ENCODE measurements at places on chromosomes 7 and 10.

DNA sequence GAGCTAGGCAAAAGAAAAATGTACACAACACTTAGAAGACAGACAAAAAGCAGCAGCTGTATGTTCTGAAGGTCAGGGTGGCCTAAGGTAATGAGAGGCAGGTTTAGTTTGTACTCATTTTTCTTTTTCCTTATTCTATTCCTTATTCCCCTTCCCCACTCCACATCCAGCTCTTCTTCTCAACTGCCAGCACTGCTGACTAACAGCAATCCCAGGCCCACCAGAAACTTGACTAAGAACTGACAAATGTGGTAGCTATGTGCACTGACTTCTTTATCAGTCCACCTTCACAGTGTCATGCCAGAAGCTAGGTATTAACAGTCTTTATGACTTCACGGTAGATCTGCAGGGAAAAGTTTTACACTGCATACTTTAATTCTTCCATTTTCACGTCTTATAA lies 6.1 kb downstream of the COPG2 start:
- no peak for DNase-seq

DNA sequence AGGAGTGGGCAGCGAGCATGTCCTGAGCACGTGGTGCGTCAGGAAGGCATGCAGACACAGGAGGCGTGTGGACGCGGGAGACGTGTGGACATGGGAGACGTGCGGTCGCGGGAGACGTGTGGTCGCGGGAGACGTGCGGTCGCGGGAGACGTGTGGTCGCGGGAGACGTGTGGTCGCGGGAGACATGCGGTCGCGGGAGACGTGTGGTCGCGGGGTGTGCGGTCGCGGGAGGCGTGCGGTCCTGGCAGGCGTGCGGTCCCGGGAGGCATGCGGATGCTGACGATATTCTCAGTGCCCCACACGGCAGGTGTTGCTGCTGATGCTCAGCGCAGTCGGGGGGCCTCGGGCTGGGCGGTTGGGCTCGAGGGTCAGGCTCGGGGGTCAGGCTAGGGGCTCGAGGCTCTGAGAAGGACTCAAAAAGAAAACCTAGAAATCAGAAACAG lies 94.2 kb downstream of the NKX6-2 start:
- DNase-seq: no peak

- DNase-seq: no peak
Measured at GRCh38 chr10:93680412-93681047, 21.9 kb downstream of the FRA10AC1 start.

GRCh38 chr10:24821986-24822385 lies 98.3 kb upstream of the ARHGAP21 start:
- no peak for DNase-seq

DNA sequence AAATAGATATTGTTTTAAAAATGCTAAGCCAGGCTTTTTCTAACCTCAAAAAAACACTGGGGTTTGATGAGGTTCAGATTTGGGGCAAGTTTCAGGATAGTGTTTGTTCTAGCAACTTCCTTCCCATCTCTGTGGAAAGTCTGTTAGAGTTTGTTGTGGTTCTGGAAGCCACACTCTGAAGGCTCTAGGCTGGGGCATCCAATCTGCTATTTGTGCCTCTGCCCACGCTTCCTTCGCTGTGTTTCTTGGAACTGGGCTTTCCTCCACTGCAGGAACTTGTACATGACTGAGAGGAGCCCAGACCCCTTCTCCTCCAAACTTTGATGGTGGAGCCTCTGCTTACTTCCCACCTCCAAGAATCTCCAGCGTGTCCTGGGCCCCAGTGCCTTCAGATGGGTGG lies 108.5 kb upstream of the SLC25A13 start:
- no peak for DNase-seq

GRCh38 chr10:126223512-126224067 lies 164.7 kb downstream of the ADAM12 start:
- no peak for DNase-seq

All from skin of body (tissue), 3 donors.